Activated naive CD8-positive, alpha-beta T cell treated with anti-CD3 and anti-CD28 coated beads, Interleukin-2, amount 10 ng/mL, durations not matched to agents 7 days and 5 days (primary cell): ENCODE measurements at places on chromosomes 12 and 14. TPM values are rescaled to one million over a fixed set of nuclear protein-coding genes. Genes with fewer than 3 reads are reported as not detected.

The GDF3 gene
- total RNA-seq: not detected

- H3K4me1 ChIP-seq: peaks cover 15% of the 10 kb centered on the region
- DNase-seq: no peak
- H3K27me3 ChIP-seq: peaks cover 3% of the 10 kb centered on the region
Observed at GRCh38 chr14:76986231-76986565, 42.3 kb downstream of the IRF2BPL start.

DNA sequence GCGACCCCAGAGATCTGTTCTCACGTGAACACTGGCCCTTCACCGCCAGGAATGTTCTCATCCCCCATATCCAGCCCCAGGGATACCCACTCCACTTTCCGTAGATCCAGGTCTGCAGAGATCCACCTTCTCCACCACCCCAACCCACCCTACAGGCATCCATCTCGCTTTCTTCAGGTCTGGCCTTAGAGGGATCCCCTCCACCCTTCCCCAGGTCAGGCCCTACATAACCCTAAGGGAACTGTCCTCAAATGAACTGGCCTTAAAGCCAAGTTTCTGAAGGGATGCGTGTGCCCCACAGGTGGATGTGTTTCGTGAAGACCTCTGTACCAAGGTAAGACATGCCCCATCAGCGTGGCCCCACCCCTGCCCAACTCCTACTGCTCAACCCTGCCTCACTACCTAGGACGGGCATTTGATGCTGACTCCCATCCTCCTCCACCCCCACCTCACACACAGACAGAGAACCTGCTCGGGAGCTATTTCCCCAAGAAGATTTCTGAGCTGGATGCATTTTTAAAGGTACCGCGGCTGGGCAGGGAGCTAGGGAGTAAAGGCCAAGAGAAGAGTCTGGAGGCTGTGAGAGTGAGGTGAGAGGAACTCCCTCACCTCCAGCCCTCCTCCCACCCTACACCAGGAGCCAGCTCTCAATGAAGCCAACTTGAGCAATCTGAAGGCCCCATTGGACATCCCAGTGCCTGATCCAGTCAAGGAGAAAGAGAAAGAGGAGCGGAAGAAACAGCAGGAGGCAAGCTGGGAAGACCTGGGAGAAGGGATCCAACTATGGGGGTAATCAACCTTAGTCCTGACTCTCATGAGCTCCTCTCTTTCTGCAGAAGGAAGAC, 912 bp downstream of the PSME1 start:
- peaks cover 50% of the 10 kb centered on the region for H3K4me1 ChIP-seq
- H3K4me3 ChIP-seq: peak overlapping the region; percentile 96
- peak overlapping the region; percentile 94 for H3K27ac ChIP-seq

- H3K27ac ChIP-seq: no peak overlapping the region
- H3K36me3 ChIP-seq: no peaks in the 10 kb centered on the region
Observed at GRCh38 chr14:80202888-80203562, 8.3 kb downstream of the DIO2 start.

DNA sequence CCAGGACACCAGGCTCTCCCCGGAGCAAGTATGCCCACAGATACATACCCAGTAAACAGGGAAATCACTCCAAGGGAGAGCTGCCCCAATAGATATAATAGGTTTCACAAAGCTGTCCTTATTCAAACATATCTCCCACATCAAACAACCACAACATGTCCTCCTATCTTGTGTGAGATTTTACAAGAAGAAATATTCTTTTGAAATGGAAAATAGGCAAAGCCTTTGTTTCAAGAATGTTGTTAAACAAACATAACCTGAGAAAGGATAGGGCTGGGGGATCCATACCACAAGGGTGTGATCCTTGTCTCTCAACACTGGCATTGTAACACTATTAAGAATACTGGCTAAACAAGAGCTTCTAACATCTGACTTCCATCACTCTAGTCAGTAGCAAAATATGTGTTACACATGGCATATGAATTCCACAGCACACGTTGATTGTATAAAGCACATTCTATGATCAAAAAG, 32.9 kb downstream of the LGR5 start:
- H3K4me1 ChIP-seq: no peaks in the 10 kb centered on the region
- H3K4me3 ChIP-seq: no peak overlapping the region
- peaks cover 7% of the 10 kb centered on the region for H3K27me3 ChIP-seq
- no peak for DNase-seq

GRCh38 chr12:81222846-81223592, 145.1 kb downstream of the ACSS3 start:
- no peak for DNase-seq
- no peaks in the 10 kb centered on the region for H3K4me1 ChIP-seq
- H3K36me3 ChIP-seq: no peaks in the 10 kb centered on the region
- no peaks in the 10 kb centered on the region for H3K27me3 ChIP-seq
- H3K4me3 ChIP-seq: no peak overlapping the region
- no peak overlapping the region for H3K27ac ChIP-seq

- H3K27ac ChIP-seq: no peak overlapping the region
- H3K36me3 ChIP-seq: no peaks in the 10 kb centered on the region
- no peak overlapping the region for H3K4me3 ChIP-seq
- H3K27me3 ChIP-seq: peaks cover 9% of the 10 kb centered on the region
- no peak for DNase-seq
Observed at GRCh38 chr14:51507511-51507905, 144.2 kb upstream of the FRMD6 start.

The SSPN gene
- not detected for total RNA-seq

DNA sequence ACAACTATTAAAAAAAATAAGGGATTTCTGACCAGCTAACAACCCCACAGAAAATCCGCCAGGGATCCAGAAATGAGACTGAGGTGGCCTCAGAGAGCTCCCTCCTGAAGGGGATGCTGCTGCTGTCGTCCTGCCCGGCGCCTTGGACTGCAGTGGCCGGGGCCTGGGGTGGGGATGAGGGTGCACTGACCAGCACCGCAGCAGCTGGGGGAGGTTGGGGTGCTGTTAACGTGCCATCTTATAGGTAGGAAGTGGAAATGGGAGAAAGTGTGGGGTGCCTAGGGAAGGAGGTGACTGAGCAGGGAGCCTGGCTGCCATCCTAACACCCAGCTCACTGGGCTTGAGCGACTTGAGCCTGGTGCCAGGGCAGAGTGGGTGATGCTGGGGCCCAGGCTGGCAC, 32.0 kb downstream of the DDX11 start:
- DNase-seq: no peak
- H3K36me3 ChIP-seq: peaks cover 5% of the 10 kb centered on the region
- no peak overlapping the region for H3K27ac ChIP-seq
- no peaks in the 10 kb centered on the region for H3K27me3 ChIP-seq
- H3K4me3 ChIP-seq: no peak overlapping the region
- H3K4me1 ChIP-seq: no peaks in the 10 kb centered on the region

GRCh38 chr12:121632069-121632970, 6.0 kb downstream of the ORAI1 start:
- H3K4me1 ChIP-seq: peaks cover 67% of the 10 kb centered on the region
- peak overlapping the region; percentile 82 for H3K27ac ChIP-seq
- H3K36me3 ChIP-seq: peaks cover 24% of the 10 kb centered on the region
- H3K4me3 ChIP-seq: peak overlapping the region; percentile 49
- H3K27me3 ChIP-seq: no peaks in the 10 kb centered on the region

DNA sequence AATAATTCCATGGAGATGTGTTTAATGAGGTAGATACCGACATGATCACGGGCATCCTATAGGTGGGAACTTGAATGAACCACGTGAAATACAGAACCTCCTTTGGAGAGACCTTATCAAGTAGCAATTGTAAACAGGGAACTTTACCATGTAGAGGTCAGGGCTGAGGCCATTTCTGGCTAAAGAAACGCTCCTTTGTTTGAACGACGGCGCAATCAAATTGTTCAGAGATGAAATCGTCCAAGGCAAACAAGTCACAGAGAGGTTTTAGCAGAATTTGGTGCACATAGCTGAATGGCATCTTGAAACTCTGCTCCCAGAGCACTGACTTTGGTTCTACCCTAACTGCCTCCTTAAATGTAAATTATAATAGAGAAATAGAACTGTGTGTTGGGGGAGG, 9.8 kb downstream of the PRIMA1 start:
- no peaks in the 10 kb centered on the region for H3K36me3 ChIP-seq
- no peak overlapping the region for H3K27ac ChIP-seq
- DNase-seq: no peak
- no peak overlapping the region for H3K4me3 ChIP-seq
- H3K4me1 ChIP-seq: no peaks in the 10 kb centered on the region
- H3K27me3 ChIP-seq: no peaks in the 10 kb centered on the region

DNA sequence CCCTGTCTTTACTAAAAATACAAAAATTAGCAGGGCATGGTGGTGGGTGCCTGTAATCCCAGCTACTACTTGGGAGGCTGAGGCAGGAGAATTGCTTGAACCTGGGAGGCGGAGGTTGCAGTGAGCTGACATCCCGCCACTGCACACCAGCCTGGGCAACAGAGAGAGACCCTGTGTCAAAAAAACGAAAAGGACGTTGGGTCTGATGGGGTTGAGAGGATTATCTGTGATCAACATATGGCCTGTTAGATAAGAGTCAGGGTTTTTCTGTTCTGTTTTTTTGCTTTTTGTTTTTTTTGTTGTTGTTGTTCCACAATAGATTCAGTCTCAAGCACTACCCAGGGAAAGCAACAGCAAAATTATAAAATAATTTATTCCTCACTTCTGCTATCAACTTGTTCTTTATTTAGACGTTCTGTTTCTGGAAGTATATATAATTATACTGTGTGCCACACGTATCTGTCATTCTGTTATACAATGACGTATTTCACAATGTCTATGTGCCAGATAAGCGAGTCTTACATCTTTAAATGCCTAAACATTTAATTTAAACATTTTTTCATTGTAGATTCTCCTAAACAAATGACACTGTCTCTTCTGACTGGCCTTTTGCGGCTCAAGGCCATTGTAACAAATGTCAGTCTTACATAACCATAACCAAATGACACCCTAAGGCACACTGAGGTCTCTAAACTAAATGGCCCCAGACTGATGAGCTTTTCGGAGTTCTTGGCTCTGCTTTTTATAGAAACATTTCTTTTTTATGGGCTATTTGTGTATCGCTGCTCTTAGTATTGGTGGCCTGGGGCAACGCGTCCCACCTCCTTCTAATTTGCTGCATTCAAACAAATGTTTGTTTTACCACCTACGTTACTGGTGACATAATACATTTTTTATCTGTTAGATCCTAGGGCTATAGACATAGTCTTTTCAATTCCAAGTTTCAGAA, 7.2 kb upstream of the P2RX4 start:
- no peaks in the 10 kb centered on the region for H3K27me3 ChIP-seq
- H3K36me3 ChIP-seq: no peaks in the 10 kb centered on the region
- DNase-seq: no peak
- peaks cover 3% of the 10 kb centered on the region for H3K4me1 ChIP-seq

The VTI1B gene
- total RNA-seq: 69.9 TPM

GRCh38 chr14:102028733-102029132, 58.1 kb downstream of the HSP90AA1 start:
- peaks cover 2% of the 10 kb centered on the region for H3K4me1 ChIP-seq
- H3K4me3 ChIP-seq: no peak overlapping the region
- peaks cover 40% of the 10 kb centered on the region for H3K36me3 ChIP-seq
- H3K27ac ChIP-seq: peak overlapping the region; percentile 17
- no peaks in the 10 kb centered on the region for H3K27me3 ChIP-seq

GRCh38 chr14:104701383-104702076, 12.1 kb downstream of the INF2 start:
- H3K27me3 ChIP-seq: no peaks in the 10 kb centered on the region
- H3K4me3 ChIP-seq: no peak overlapping the region
- DNase-seq: no peak
- peaks cover 3% of the 10 kb centered on the region for H3K36me3 ChIP-seq
- H3K4me1 ChIP-seq: no peaks in the 10 kb centered on the region

DNA sequence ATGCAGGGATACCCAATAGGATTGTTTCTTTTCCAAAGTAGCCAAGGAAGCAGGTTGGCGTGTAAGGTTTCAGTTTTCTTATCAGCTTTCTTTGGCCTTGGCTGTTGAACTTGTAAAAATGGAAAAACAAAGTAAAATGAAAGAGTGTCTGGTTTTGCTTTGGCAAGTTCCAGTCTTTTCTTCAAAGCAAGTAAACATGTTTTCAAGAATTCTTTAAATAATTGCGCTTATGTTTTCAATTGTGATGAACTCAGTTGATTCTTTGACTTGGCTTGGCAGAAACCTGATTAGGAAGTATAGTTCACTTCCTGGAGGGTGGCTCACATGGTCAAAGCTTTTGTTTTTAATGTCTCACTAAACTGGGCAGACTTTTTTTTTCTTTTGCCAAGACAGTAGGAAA, 112.2 kb upstream of the USP44 start:
- H3K27ac ChIP-seq: no peak overlapping the region
- peaks cover 2% of the 10 kb centered on the region for H3K27me3 ChIP-seq
- H3K36me3 ChIP-seq: no peaks in the 10 kb centered on the region
- peaks cover 1% of the 10 kb centered on the region for H3K4me1 ChIP-seq

- DNase-seq: no peak
- H3K27ac ChIP-seq: no peak overlapping the region
- no peaks in the 10 kb centered on the region for H3K36me3 ChIP-seq
Observed at GRCh38 chr14:51554953-51555352, 96.8 kb upstream of the FRMD6 start.

The CFL2 gene
- 12.5 TPM for total RNA-seq

- H3K4me1 ChIP-seq: no peaks in the 10 kb centered on the region
- H3K27ac ChIP-seq: no peak overlapping the region
- H3K27me3 ChIP-seq: peaks cover 24% of the 10 kb centered on the region
- no peak for DNase-seq
- H3K36me3 ChIP-seq: no peaks in the 10 kb centered on the region
- H3K4me3 ChIP-seq: no peak overlapping the region
Observed at GRCh38 chr12:65963862-65964240, 139.6 kb downstream of the HMGA2 start.

The LRRC10 gene
- not detected for total RNA-seq

DNA sequence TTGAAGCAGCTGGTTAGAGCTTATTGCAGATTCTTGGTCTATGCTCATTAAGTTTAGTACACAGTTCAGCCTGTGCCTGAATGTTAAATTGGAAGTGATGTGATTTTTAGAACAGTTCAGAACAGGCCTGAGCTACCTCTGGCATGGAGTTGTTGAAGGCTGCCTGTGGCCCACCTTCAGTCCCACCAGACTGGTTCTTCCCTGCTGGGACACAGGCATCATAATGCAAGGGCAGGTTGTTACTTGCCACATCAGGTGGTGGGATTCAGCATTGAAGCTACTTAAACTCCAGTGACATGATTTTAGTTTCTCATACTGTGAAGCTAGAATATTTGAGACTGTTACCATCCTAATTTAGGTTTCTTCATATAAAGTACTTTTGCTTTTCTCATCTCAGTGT, 49.4 kb downstream of the PROX2 start:
- peaks cover 35% of the 10 kb centered on the region for H3K36me3 ChIP-seq
- H3K4me3 ChIP-seq: no peak overlapping the region
- H3K27me3 ChIP-seq: no peaks in the 10 kb centered on the region
- peaks cover 4% of the 10 kb centered on the region for H3K4me1 ChIP-seq
- no peak for DNase-seq
- H3K27ac ChIP-seq: no peak overlapping the region

- H3K27ac ChIP-seq: peak overlapping the region; percentile 99
- DNase-seq: peak; percentile 75
- H3K27me3 ChIP-seq: no peaks in the 10 kb centered on the region
- peak overlapping the region; percentile 100 for H3K4me3 ChIP-seq
Observed at GRCh38 chr12:57430112-57430930, 522 bp downstream of the R3HDM2 start.

- H3K27ac ChIP-seq: peak overlapping the region; percentile 91
- no peaks in the 10 kb centered on the region for H3K27me3 ChIP-seq
- H3K36me3 ChIP-seq: peaks cover 20% of the 10 kb centered on the region
- H3K4me3 ChIP-seq: peak overlapping the region; percentile 76
- DNase-seq: peak; percentile 32
Observed at GRCh38 chr12:111443586-111443985, 37.9 kb downstream of the SH2B3 start.

The TESPA1 gene
- 112 TPM for total RNA-seq

The ITGA7 gene
- 4.1 TPM for total RNA-seq

The OR4N2 gene
- not detected for total RNA-seq
